Stimulated activated CD4-positive, alpha-beta T cell treated with anti-CD3 and anti-CD28 coated beads, TNF-alpha, amount 100 ng/mL, for 1 hour (primary cell): ENCODE measurements at places on chromosomes 5 and 9.

GRCh38 chr5:133340822-133341221 is 271.5 kb downstream of the FSTL4 start:
- DNase-seq: no peak

- no peak for DNase-seq
Measured at GRCh38 chr9:4839470-4839912, 46.7 kb downstream of the RCL1 start.

DNA sequence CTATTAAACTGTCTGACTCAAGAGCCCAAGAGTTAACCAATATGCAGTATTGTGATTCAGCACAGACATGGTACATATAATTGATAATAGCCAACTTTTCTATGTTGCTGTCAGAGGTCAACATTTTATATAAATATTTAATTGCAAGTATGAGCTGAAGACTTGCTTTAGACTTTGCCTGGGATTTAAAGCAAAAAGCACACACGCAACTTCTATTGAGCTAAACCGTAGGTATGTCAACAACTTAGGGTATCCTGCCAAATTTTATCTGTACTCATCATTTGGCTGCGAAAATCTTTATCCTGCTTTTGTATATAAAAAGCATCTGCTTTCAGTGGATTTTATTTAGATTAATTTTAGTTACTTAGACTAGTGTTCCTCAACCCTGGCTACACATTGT is 27.4 kb downstream of the UHRF2 start:
- DNase-seq: no peak

DNA sequence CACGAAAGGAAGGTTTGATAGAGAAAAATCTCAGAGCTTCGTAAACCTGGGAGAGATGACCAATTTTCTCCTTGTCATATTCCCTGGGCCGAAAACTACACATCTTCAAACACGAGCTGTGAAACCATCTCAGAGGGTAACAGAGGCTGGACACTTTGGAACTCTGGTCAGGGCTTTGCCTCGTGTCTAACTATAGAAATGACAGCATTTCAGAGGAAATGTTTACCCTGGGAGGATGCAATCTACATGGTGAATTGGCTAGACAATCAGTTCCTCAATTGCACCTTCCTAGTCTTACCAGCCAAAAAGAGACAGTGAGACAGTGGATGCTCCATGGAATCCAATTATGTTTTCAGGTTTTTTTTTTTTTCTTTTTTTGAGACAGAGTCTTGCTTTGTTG is 108.6 kb upstream of the PPP1R2B start:
- no peak for DNase-seq

GRCh38 chr5:143302341-143303045 is 101.0 kb downstream of the NR3C1 start:
- no peak for DNase-seq

GRCh38 chr5:80554646-80555045 is 15.4 kb downstream of the ANKRD34B start:
- no peak for DNase-seq

DNA sequence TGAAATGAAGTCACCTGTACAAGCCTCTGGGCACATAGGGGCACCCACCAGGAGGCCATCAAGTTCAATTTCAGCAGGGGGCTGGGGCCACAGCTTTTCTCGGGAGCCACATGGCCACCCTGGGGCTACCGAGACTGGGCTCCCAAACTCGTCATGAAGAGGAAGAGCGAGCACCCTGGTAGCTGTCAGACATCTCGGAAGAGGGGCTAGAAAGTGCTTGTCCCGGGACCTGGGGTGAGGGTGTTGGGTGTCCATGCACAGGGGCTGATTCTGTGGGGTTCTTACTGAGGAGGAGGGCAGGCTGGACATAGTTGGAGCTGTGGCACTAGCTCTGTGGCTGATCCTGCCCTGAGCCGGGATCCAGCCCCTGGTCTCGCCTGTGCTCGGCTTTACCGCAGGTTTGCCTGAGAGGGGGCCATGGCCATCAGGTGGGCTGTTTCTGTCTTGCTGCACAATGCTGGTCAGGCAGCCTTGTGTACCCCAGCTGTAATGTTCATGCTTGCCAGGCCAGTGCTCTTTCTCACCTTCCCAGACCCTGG is 70.3 kb downstream of the PHF2 start:
- no peak for DNase-seq

GRCh38 chr5:160363660-160364395 is 6.6 kb downstream of the C1QTNF2 start:
- DNase-seq: no peak

GRCh38 chr9:15965246-15965745 is 412.5 kb downstream of the CCDC171 start:
- DNase-seq: no peak

DNA sequence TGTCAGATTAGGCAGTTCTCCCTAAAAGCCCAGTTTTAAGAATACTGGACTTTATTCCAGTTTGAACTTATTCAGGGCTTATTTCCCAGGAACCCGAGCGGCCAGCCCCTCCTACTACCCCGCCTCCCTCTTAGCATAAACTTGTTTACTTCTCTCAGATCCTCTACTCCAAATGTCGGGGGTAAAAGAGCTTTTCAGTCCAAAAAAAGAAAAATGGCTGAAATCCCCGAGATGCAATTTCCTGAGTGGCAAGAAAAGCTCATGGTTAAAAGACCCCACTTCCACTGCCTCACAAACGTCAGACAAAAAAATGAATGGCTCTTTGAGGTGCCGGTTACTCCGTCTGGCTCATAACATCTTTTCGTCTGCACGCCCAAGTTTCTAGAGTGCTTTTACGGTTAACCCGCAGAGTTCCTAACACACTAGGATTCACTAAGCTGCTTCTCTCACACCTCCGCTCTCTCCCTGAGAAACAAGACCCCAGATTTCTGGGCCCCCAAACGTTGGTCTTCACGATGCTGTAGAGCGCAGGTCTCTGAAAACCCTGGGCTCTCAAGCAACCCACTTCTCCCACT is 402 bp downstream of the BRD8 start:
- DNase-seq: no peak

GRCh38 chr5:74995926-74996325 is 56.4 kb downstream of the GCNT4 start:
- DNase-seq: no peak

DNA sequence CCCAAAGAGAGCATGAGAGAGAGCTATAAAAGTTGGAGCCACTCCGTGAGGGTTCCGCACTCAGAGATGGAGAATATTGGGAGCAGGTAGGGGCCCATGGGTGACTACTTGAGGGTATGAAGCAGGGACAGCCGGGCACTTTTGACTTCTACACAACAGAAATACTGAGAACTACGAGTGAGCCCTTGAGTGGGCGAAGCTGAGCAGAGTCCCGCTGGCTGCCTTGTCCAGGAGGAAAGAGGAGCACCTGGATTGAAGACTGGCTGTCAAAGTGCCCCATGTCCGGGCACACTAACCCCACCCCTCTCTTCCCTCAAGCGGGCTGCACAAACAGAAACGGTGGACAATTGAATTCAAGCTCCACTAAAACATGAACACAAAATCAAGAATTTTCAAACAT is 33.6 kb downstream of the FYB1 start:
- no peak for DNase-seq

GRCh38 chr9:96555567-96556386 is 63.9 kb downstream of the CDC14B start:
- no peak for DNase-seq

- DNase-seq: no peak
Measured at GRCh38 chr5:7242118-7242710, 153.7 kb upstream of the ADCY2 start.
